ENCODE measurements at places on chromosomes 4 and X.
A peak's percentile ranks its signal among the peaks of the same experiment; 100 is the strongest.

GRCh38 chr4:712916-713632 lies 7.4 kb downstream of the PCGF3 start:
- no peak for DNase-seq

GRCh38 chr4:7463566-7464258 lies 29.0 kb upstream of the PSAPL1 start:
- no peak for DNase-seq

GRCh38 chrX:153523269-153523668 lies 5.8 kb downstream of the ATP2B3 start:
- no peak for DNase-seq

GRCh38 chr4:157220371-157220881 lies at the start of gene GRIA2:
Gene GRIA2 (plus strand): TSS chr4:157220728. CDS start chr4:157221043, 315 bp downstream.
- peak; percentile 60 for DNase-seq

GRCh38 chrX:1767026-1767425 lies 152.2 kb downstream of the ASMT start:
- DNase-seq = no peak

- DNase-seq = no peak
These were observed 113.2 kb downstream of the ENOX2 start for GRCh38 chrX:130789793-130790192.

DNA sequence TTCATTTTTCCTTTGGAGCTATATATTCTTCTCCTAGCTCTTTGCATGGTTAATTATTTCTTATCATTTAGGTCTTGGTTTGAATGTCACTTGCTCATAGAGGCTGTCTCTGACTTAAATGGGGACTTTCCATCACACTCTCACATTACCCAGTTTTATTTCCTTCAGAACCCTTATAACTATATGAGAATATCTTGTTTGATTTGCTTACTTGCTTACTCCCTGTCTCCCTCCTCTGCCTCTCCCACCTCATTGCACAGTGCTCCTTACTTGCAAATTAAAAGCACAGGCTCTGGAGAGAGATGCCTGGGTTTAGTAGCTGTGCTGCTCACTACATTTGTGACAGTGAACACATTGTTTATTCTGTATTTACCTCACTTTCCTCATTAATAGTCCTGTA lies 174.6 kb downstream of the SOWAHB start:
- DNase-seq = peak; percentile 25

All from astrocyte of the spinal cord (primary cell).